ENCODE measurements at places on chromosomes 1 and 21. TPM values are rescaled to one million over a fixed set of nuclear protein-coding genes. Genes with fewer than 3 reads are reported as not detected.

- no peak overlapping the region for H3K4me3 ChIP-seq
- DNase-seq = no peak
- no peaks in the 10 kb centered on the region for H3K27me3 ChIP-seq
- peaks cover 43% of the 10 kb centered on the region for H3K4me1 ChIP-seq
- H3K27ac ChIP-seq = no peak overlapping the region
Measured at GRCh38 chr1:165632491-165632890, 1.5 kb downstream of the MGST3 start.

Gene TADA1
- total RNA-seq = 28.3 TPM

- no peaks in the 10 kb centered on the region for H3K4me1 ChIP-seq
- no peak overlapping the region for H3K4me3 ChIP-seq
- no peak overlapping the region for H3K27ac ChIP-seq
Measured at GRCh38 chr1:76595024-76595423, 272.3 kb upstream of the ST6GALNAC5 start.

DNA sequence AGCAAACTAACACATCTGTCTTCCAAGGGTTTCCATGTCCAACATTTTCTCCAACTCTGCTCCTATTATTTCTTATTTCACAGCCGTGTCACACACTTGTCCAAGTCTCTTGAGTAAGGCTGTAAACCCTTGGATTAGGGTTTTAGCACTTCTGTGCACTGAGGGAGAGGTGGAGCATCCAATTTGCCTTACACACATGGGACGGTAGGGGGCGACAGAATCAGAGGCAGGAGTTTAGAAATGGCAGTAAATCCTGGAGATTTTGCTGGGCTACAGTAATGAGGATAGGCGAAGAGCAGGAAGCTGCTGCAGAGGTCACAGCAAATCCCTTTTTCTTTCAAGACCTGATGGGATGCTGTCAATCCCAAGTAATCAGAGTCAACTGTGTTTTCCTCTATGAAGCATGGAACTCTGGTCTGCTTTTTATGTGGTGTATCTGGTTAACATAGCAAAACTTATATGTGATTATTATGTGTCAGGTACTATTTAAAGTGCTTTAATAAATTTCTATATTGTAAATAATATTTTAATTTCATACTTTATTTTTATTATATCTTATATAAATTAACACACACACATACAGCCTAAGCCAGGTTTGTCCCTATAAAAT, 15.4 kb upstream of the LCE5A start:
- peak; percentile 21 for DNase-seq
- no peaks in the 10 kb centered on the region for H3K4me1 ChIP-seq
- no peaks in the 10 kb centered on the region for H3K36me3 ChIP-seq
- no peaks in the 10 kb centered on the region for H3K27me3 ChIP-seq
- H3K4me3 ChIP-seq = no peak overlapping the region

- H3K4me3 ChIP-seq = no peak within 1 kb of the TSS
- no peak for DNase-seq
- no peaks in the 10 kb centered on the region for H3K27me3 ChIP-seq
- no peaks in the 10 kb centered on the region for H3K36me3 ChIP-seq
- H3K4me1 ChIP-seq = no peaks in the 10 kb centered on the region
Measured at GRCh38 chr1:116754198-116754977, at the start of gene CD2. Gene CD2, plus strand, starts transcription at chr1:116754430. Its CDS starts 63 bp downstream, at chr1:116754493.

- H3K4me3 ChIP-seq = peak overlapping the region; percentile 95
- H3K27ac ChIP-seq = peak overlapping the region; percentile 93
- DNase-seq = peak; percentile 31
Measured at GRCh38 chr1:151199873-151200581, 1.7 kb downstream of the PIP5K1A start.

- H3K4me1 ChIP-seq = peaks cover 31% of the 10 kb centered on the region
- peak overlapping the region; percentile 93 for H3K27ac ChIP-seq
- peak overlapping the region; percentile 82 for H3K4me3 ChIP-seq
- peak; percentile 86 for DNase-seq
- no peaks in the 10 kb centered on the region for H3K36me3 ChIP-seq
Measured at GRCh38 chr1:31715087-31715872, 11.5 kb upstream of the COL16A1 start.

Gene ADAMTS5
- not detected for total RNA-seq

Gene LIN28A
- 0.04 TPM for total RNA-seq

- no peaks in the 10 kb centered on the region for H3K36me3 ChIP-seq
- H3K27me3 ChIP-seq = no peaks in the 10 kb centered on the region
- H3K4me1 ChIP-seq = peaks cover 56% of the 10 kb centered on the region
- no peak overlapping the region for H3K27ac ChIP-seq
- no peak overlapping the region for H3K4me3 ChIP-seq
Measured at GRCh38 chr1:43352881-43353280, 5.9 kb upstream of the CDC20 start.

Gene GBP2
- 6.6 TPM for total RNA-seq

- H3K4me1 ChIP-seq = peaks cover 25% of the 10 kb centered on the region
- peak; percentile 17 for DNase-seq
- no peak overlapping the region for H3K27ac ChIP-seq
- H3K4me3 ChIP-seq = peak overlapping the region; percentile 42
- no peaks in the 10 kb centered on the region for H3K36me3 ChIP-seq
- H3K27me3 ChIP-seq = peaks cover 9% of the 10 kb centered on the region
Measured at GRCh38 chr1:25022361-25023189, 92.5 kb upstream of the RUNX3 start.

GRCh38 chr21:28336314-28336713, 656.4 kb downstream of the LTN1 start:
- no peaks in the 10 kb centered on the region for H3K36me3 ChIP-seq
- no peak overlapping the region for H3K27ac ChIP-seq
- no peaks in the 10 kb centered on the region for H3K27me3 ChIP-seq
- H3K4me3 ChIP-seq = no peak overlapping the region

DNA sequence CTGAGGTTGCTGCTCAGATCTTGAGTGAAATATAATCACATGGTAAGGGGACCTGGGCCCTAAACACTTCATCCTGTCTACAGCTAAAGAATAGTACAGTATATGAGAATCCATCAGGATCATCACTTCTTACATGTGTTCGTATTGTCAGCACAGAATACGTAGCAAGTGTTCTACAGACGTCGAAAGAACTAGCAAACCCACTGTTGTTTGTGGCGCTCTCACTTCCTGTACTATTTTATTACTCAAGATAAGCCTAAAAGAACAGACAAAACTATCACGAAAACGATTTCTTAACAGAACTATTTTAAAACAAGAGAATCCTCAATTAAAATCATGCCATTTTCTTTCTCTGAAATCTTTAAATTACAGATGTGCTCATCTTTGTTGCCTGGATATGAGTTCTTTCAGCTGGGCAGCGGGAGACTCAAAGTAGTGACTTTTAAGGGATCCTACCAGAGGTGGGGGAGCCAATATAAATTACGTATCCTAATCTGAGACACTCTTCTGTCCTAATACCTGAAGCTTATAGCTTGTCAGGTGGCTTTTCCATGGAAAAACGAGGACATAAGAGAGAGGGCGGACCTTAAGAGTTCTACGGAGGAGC, 724 bp downstream of the ST7L start:
- H3K4me3 ChIP-seq = peak overlapping the region; percentile 94
- no peak for DNase-seq
- H3K4me1 ChIP-seq = peaks cover 32% of the 10 kb centered on the region
- H3K27me3 ChIP-seq = no peaks in the 10 kb centered on the region
- H3K36me3 ChIP-seq = peaks cover 13% of the 10 kb centered on the region
- peak overlapping the region; percentile 95 for H3K27ac ChIP-seq

GRCh38 chr1:229075217-229075616, 195.7 kb upstream of the RAB4A start:
- DNase-seq = no peak
- H3K27ac ChIP-seq = no peak overlapping the region
- H3K27me3 ChIP-seq = no peaks in the 10 kb centered on the region
- peaks cover 78% of the 10 kb centered on the region for H3K4me1 ChIP-seq

DNA sequence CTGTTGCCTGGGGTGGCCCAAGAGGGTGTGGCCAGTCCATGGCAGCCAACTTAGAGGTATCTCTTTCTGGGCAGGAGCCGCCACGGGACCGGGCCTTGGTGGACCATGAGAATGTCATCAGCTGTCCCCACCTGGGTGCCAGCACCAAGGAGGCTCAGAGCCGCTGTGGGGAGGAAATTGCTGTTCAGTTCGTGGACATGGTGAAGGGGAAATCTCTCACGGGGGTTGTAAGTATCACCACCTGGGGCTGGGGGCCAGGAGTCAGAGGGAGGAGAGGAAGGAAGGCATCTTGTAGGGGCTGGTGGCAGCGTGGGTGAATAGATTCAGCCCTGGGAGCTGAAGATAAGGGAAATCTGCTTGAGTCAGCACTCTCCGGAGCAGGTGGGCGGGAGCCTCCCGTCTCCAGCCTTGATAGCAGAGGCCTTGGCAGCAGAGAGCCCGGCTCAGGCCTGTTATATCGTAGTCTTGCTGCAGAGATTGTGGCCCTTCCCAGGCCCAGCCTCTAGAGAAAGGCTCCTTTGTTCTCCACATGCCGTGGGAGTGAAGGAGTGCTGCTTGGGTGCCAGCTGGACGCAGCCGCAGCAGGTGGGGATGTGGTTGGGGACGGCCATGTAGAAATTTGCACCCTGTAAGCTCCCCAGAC, 25.4 kb downstream of the PHGDH start:
- no peaks in the 10 kb centered on the region for H3K27me3 ChIP-seq
- H3K4me1 ChIP-seq = peaks cover 9% of the 10 kb centered on the region
- H3K36me3 ChIP-seq = peaks cover 44% of the 10 kb centered on the region
- DNase-seq = no peak

Gene PTGER3
- not detected for total RNA-seq

Gene KIF21B
- 0.13 TPM for total RNA-seq

Gene NEXN
- total RNA-seq = 1.1 TPM

DNA sequence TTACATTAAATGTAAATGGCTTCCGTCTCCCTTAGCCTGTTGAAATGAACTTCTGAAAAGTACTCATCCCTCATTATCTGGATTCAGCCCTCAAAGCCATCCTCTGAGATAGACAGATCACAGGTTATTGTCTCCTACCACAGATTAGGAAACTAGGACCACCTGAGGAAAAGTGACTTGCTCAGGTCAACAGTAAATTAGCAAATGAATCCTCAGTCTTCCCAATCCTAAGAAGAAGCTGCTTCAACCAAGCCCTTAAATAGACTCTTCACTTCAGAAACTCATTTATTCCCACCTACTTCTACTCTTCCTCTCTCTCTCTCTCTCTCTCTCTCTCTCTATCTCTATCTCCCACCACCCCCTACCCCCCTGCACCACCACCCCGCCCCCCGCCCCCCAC, 152.3 kb downstream of the DMRTA2 start:
- DNase-seq = no peak
- no peaks in the 10 kb centered on the region for H3K36me3 ChIP-seq
- no peaks in the 10 kb centered on the region for H3K4me1 ChIP-seq
- H3K27ac ChIP-seq = no peak overlapping the region

DNA sequence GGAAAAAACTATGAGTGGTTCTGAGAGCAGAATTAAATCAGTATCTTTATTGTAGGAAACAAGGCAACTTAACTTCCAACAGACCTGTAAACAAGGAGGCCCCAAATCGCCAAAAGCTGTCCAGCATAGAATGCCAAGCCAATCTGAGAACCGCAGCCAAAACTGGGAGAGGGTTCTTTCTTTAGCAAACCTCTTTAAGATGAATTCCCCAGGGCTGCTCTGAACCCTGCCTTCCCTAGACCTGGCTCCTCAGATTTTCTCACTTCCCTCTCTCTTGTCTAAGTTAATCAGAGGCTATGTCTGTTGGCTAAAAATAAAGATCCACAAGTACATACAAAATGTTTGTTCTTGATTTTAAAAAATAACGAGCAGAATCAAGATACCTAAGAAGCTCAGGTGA, 141.4 kb downstream of the SMYD3 start:
- no peak for DNase-seq
- no peak overlapping the region for H3K27ac ChIP-seq
- H3K27me3 ChIP-seq = no peaks in the 10 kb centered on the region
- no peaks in the 10 kb centered on the region for H3K36me3 ChIP-seq

All from HepG2 (cell line).